ENCODE measurements at places on chromosomes 1 and 21.

GRCh38 chr1:176144526-176144925, 62.6 kb downstream of the COP1 start:
- no peak for DNase-seq

- no peak for DNase-seq
Measured at GRCh38 chr1:152745289-152745704, 12.5 kb upstream of the KPRP start.

DNA sequence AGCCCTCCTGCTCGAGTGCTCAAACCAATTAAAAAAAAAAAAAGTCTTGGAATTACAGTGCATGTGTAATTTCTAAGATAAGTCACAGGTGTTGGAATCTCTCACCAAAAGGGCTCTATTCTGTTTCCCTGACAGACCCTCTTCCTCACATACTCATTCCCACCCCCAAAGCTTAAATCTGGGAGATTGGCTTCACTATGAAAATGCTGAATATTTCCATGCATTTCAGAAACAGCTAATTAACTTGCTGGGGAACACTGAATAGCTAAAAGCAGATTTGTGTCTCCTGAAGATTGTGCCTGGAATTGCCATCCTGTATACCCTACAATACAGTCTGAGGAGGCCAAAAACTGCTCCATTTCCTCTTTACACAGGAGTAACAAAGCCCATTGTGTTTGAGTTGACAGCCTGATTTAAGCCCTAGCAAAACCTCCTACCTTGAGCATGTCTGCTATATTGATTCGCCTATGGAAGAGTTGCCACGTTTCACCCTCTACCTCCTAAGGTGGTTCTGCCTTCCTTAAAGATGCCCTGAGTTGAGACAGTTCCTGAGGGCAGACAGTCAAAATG, 1.4 kb upstream of the PIK3R3 start:
- DNase-seq: no peak

DNA sequence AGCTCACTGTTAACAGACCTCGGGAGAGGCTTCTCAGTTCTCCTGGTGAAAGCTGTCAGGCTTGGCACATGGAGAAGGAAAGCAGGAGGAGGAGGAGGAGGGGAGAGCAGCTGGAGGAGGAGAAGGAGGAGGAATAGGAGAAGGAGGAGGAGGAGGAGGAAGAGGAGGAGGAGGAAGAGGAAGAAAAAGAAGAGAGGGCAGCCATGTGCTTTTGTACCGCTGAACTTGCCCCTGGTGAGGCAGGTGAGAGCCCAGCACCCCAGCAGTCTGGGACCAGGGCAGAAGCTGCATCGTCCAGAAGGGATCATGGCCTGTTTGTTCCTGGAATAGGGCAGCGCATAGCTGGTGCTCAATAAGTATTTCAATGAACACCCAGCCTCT, 21.3 kb upstream of the GRHL3 start:
- DNase-seq: no peak

DNA sequence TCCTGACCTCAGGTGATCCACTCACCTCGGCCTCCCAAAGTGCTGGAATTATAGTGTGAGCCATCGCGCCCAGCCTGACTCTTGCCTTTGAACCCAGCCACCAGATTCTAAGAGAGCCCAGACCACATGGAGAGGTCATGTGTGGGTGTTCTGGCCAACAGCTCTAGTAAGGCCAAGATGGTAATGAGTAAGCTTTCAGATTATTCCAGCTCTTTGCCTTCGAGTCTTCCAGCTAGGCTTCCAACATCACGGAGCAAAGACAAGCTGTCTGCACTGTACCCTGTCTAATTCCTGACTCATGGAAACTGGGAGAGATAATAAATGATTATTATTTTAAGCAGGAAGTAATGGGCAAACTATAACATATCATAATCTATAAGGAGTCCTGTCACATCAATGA, 14.8 kb upstream of the ZFP69B start:
- no peak for DNase-seq
